Activated CD4-positive, alpha-beta T cell treated with anti-CD3 and anti-CD28 coated beads for 48 hours (primary cell): ENCODE measurements at places on chromosomes 1 and 21.

- DNase-seq = no peak
These were observed 43.0 kb downstream of the ACOT7 start for GRCh38 chr1:6350416-6351088.

DNA sequence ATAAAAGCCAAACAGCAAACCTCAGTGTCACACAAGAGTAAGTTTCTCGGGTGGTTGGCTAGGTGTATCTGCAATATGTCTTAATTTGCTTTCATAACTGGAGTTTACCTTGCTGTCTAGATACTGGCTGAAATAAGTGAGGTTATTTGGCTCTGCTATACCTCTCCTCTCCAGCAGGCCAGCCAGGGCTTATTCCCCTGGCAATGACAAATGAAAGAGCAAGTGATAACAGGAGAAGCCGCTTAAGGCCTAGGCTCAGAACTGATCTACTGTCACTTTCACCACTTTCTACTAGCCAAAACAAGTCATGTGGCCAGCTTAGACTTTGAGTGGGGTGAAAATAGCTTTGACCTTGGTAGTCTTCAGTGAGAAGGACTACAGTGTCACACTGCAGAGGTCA, 4.8 kb upstream of the RPE65 start:
- DNase-seq = no peak

DNA sequence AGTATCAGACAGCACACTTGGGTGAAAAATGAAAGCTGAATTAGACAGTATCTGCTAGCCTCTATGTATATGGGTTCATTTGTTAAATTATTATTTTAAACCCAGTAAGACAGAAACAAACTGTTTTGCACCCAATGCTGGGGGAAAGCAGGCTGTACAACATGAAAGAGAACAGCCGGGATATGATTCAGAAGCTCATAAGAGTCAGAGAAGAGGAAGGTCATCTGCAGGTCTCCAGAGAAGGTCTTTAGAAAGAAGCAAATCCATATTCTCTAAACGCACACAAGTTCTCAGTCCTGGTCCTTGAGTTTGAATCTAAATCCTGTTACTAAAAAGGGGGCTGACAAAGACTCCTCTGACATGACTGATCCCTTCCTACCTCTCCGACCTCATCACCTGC, 155.1 kb downstream of the SIPA1L2 start:
- DNase-seq = no peak

DNA sequence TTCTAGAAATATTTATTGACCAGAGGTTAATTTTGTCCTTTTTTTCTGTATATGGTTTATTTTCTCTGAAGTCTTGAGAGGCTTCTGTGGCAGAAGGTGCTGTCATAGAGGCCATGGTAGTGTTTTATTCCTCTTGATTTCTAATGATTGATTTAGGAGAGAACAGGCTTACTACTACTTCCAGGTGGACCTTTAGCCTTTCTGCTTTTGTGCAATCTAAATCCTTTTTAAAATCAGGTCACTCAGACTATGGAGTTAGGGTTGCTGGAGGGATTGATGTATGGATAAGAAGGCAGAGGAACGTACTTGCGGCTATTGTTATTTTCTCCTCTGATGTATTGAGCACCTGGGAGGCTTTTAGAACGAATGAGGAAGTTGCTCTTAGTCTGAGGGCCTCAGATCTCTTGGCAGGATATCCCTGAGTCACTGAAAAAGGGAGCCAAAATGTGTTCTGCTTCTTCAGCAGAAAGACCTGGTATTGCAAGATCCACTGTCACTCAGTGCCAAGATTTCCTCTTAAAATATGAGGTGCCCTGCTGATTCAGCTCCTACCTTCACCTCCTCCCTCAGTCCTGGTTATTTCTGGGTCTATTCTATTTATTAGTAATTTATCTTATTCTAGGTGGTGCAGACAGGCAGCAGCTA, 277.4 kb downstream of the ZNF648 start:
- DNase-seq = no peak

GRCh38 chr1:19412654-19413053, 72.7 kb downstream of the CAPZB start:
- DNase-seq = no peak

DNA sequence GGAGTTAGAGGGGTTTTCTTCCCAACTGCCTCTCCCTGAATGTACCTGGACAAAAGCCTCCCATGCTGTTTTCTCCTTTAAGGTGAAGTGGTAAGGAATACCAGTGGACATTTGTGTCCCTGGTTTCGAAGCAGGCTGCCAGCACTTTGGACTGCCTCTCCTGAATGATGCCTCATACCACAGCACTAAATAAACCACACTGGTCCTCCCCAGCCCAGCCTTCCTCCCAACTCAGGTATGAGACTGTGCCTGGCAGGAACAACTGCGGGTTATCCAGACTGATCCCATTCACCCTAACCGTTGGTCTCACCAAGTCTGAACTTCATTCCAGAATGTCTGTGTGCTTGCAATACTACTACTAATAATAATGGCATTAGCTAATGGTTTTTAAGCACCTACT, 9.3 kb downstream of the COQ8A start:
- DNase-seq = no peak
